Colonic mucosa (tissue), 4 donors: ENCODE measurements at places on chromosomes 7 and 10. TPM values are rescaled to one million over a fixed set of nuclear protein-coding genes. Genes with fewer than 3 reads are reported as not detected.

Gene ERVW-1
- not detected for total RNA-seq

GRCh38 chr7:98668255-98668654 lies 51.2 kb downstream of the NPTX2 start:
- DNase-seq: no peak

Gene LBX1
- total RNA-seq: not detected

- DNase-seq: no peak
Measured at GRCh38 chr10:89479771-89480446, 55.5 kb downstream of the SLC16A12 start.

GRCh38 chr10:63751836-63752235 lies 230.6 kb downstream of the REEP3 start:
- no peak for DNase-seq

Gene LRRC18
- not detected for total RNA-seq

Gene RASA4B
- total RNA-seq: 13.2 TPM

Gene NCAPG2
- total RNA-seq: 48.4 TPM

Gene PDCD11
- total RNA-seq: 14.9 TPM

GRCh38 chr10:60235001-60235400 lies 154.7 kb downstream of the ANK3 start:
- DNase-seq: no peak

- DNase-seq: no peak
Measured at GRCh38 chr10:24862589-24862988, 89.8 kb downstream of the PRTFDC1 start.

GRCh38 chr7:101391991-101392390 lies 29.3 kb downstream of the COL26A1 start:
- no peak for DNase-seq

- no peak for DNase-seq
Measured at GRCh38 chr10:3119796-3120459, 52.6 kb downstream of the PFKP start.

DNA sequence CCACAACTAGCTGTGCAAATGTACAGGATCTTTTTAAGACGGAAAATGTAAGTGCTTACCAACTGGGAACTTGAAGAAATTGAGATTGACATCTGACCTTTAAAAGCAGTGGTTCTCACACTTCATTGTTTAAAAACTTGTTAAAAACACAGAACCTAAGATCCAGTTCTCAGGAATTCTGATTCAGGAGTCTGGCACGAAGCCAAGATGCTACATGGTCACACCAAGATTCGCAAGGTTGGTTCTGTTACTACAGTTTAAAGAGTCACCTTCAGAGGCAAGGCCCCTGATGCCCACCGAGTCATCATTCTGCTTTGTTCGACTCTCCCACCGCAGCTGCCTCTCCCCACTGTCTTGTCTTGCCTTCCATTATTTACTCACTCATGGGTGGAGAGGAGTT lies 113.3 kb downstream of the GLI3 start:
- DNase-seq: no peak

DNA sequence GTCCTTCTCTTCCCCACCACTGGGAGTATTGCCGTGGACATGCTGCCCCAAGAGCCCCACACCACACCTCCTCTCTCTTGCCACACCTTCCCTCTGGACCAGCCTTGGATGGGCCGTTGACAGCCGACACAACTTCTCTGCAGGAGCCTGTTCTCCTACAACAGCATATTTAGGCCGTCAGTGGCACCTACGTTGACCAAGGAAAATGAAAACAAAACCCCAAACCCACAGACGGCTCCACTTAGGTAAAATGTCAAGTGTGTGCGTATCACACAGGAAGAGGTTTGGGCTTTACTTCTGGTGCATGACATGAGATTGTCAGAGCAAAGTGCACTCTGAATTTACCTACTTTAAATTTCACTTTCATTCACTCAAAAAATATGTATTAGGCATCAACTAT lies 246.6 kb downstream of the ZMYND11 start:
- DNase-seq: no peak

Gene CCDC7
- 9.9 TPM for total RNA-seq

Gene HGF
- 4.5 TPM for total RNA-seq

DNA sequence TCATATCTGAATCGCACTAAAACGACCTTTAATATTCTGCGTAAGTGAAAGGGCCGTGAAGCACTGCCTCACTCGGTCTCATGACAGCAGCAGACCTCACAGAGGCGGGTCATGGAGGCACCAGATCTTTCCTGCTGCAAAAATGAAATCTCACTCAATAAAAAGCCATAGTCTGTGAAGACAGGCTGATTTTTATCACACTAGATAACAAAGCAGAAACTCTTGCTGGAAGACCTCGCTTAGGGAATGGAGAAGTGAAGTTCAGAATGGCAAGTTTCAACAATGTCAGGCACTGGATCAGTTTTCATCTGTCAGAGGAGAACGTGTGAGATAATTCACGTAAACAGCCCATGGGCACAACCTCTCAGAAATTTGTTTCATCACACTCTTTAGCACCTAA lies 8.0 kb downstream of the SEPHS1 start:
- no peak for DNase-seq

Gene CDHR1
- 99.3 TPM for total RNA-seq

GRCh38 chr10:86522510-86522855 lies 891 bp upstream of the WAPL start:
- DNase-seq: no peak

DNA sequence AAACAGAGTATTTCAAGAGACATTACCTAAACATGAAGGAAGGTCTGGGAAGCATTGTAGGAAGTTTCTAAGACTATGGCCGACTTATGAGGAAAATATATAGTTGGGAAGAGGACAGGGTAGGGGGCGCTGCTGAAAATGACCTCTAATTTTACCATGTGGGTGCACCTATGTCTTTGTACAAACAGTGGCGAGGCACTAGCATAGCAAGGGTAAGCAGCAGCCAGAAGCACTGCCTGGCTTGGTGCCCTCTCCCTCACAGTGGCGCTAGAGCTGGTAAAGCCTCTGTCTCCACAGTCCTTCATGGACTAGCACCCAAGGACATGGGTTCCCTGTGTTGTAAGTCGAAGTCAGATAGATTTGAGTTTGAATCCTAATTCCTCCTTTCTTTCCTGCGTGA lies 461.2 kb downstream of the INHBA start:
- no peak for DNase-seq

Gene AGAP9
- 6.7 TPM for total RNA-seq

Gene NPTX2
- 1.6 TPM for total RNA-seq

GRCh38 chr7:138546829-138547228 lies 86.8 kb downstream of the TRIM24 start:
- no peak for DNase-seq

Gene FKBP14
- total RNA-seq: 7.6 TPM

GRCh38 chr7:112193915-112194502 lies 12.2 kb downstream of the DOCK4 start:
- DNase-seq: no peak

Gene C10orf143
- 1.9 TPM for total RNA-seq

Gene RBM17
- 80.3 TPM for total RNA-seq

DNA sequence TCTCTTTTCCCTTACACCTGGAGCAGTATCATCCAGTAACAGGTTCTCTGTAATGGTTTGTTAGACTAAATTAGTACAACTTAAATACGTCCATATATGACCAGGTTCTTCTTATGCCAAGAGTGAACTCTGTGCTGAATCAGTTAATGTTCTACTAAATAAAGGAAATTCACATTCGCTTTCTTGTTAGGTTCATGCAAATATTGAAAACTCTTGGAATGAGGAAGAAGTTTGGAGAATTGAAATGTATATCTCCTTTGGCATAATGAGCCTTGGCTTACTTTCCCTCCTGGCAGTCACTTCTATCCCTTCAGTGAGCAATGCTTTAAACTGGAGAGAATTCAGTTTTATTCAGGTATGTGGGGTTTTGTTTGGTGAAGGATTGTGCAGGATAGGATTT lies 15.3 kb upstream of the CFAP69 start:
- no peak for DNase-seq

GRCh38 chr10:91908337-91909116 lies 759 bp downstream of the FGFBP3 start:
- peak; percentile 77 for DNase-seq

GRCh38 chr10:129004398-129004797 lies 462.6 kb upstream of the MGMT start:
- DNase-seq: no peak

Gene PON3
- 3.0 TPM for total RNA-seq

Gene CPA4
- total RNA-seq: not detected

Gene FAM24B
- 6.8 TPM for total RNA-seq

Gene MYL10
- total RNA-seq: not detected

DNA sequence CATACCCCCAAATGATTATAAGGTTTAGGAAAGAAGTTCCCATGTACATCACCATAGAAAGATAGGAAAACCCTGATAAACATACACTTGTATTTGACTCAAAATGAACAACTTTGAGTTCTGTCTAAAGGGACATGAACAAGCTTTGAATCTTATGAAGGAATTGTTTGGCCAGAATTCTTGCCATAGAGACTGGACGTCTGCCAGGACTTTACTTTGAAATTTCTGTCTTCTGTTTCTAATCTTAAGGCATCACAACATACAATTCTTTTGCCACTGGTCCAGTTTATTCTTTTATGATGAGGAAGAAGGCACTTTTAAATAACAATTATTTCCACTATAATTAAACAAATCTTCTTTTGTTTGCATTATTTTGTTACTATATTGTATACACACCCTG lies 26.2 kb upstream of the CYP26C1 start:
- no peak for DNase-seq

Gene PODXL
- 14.6 TPM for total RNA-seq

GRCh38 chr7:6323967-6324701 lies 51.7 kb upstream of the CYTH3 start:
- DNase-seq: no peak
